ENCODE measurements at places on chromosomes 3 and 15. TPM values are rescaled to one million over a fixed set of nuclear protein-coding genes. Genes with fewer than 3 reads are reported as not detected.

The CCDC71 gene
- 16.8 TPM for total RNA-seq

DNA sequence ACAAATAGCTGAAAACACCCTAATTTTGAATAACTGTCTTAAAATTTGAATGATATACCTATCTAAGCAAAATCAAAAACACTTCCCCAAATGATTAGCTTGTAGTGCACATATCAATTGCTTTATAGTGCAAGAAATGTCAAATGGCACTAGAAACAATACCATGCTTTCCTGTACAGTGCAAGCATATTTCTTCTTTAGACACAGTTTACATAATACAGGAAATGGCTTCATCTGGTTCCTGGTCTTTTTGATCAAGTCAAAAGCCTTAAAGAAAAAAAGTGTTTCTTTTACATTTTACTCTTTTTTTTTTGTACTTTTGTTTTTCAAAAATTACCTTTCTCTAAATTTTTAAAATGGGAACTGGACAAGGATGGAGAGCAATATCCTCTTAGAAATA lies 352.1 kb downstream of the MECOM start:
- no peak for DNase-seq

DNA sequence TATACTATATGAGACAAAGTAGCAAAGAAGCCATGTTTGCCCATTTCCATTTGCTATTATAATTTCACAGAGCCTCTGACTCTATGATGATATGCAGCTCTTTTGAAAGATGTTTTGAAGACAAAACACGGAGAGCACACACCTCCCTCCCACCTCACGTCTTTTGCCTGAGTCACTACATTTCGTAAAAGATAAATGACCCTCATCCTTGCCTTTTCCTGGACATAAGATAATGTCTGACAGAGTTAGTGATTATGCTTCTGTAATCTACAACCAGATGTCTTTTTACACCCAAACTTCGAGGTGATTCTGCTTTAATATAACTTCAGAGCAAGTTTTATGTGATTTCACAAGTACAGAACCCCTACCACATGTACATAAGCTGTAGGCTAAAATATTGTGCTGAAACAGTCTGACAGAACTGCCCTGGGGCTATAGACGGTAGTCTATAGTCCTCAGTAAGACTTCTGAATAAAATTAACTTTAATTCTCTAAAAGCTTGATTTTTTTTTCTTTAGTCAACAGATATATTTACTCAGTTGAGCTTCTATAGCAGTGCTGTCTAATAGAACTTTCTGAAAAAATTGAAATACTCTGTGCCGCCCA lies 99.9 kb downstream of the CD200R1L start:
- no peak for DNase-seq

DNA sequence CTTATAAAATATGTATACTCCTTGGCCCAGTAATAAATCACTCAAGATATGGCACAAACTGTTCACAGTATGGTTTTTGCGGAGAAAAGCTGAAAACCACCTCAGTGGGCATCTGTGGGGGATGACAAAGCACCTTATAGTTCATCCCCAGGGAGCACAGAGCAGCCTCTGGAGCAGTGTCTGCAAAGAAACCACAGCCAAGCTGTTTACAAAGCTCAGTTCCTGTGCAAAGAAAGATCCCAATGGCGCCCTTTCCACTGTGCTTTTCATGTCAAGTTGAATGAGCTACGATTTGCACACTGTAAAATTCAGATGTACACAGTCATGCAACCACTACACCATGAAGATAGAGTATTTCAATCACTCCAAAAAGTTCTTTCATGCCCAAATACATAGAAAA lies 2.5 kb upstream of the EFCC1 start:
- DNase-seq: no peak

All from tongue (tissue), 3 donors.